ENCODE measurements at places on chromosomes 2 and 18.

- DNase-seq = peak; percentile 60
These were observed 64.4 kb downstream of the TTC21B start for GRCh38 chr2:165889158-165889557.

DNA sequence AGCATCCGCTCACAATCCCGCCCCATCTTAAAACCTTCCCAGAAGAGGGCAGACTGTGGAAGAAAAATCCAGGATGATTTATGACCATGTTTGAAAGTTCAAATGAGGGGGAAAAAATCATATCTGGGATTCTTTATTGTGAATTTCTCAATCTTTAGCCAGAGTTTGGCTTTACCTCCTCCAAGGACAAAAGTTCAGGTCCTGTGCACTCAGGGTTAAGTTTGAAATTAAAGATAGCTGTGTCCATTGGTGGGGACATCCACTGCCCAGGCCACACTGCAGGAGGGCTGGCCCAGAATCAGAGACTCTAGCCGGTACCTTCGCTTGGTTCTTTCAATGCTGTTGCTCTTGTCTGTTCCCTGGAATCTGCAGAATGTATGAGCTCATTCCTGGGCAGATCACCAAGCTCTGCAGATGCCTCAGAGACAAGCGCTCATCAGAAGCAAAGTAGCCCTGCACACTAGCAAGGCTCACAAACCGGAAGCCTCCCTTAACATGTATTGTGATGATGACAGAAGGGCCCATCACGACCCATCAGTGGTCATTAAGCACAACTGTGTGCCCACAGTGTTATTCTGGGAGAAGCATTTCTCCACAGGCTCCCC, 375.3 kb upstream of the KLHL29 start:
- DNase-seq = no peak

GRCh38 chr18:13289481-13290205, 71.1 kb downstream of the LDLRAD4 start:
- no peak for DNase-seq

GRCh38 chr2:31140151-31140550, 1.9 kb upstream of the GALNT14 start:
- no peak for DNase-seq

- no peak for DNase-seq
These were observed 8.9 kb downstream of the ANKAR start for GRCh38 chr2:189683348-189683747.

GRCh38 chr2:175676813-175677212, 325.3 kb downstream of the LNPK start:
- no peak for DNase-seq

GRCh38 chr2:213834331-213834730, 550.1 kb downstream of the SPAG16 start:
- no peak for DNase-seq

GRCh38 chr2:191230174-191230573, 15.0 kb upstream of the MYO1B start:
- peak; percentile 74 for DNase-seq

DNA sequence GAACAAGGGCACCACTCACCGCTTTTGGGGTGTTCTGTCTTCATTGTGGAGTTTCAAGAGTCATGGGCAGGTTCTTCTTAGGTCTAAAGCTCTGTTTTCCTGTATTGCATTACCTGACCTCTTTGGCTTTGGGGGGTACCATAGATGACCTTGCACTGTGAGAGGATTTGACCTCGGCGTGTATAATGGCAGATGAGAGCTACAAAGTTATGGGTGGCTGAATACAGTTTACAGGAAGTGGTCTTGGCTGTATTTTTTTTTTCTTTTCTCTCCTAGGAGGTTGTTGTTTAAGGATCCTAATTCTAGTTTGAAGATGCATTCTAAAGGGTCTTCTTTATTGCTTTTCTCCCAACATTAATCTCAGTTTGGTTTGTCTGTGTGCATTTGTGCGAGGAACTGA, 11.5 kb downstream of the GAL3ST2 start:
- no peak for DNase-seq

DNA sequence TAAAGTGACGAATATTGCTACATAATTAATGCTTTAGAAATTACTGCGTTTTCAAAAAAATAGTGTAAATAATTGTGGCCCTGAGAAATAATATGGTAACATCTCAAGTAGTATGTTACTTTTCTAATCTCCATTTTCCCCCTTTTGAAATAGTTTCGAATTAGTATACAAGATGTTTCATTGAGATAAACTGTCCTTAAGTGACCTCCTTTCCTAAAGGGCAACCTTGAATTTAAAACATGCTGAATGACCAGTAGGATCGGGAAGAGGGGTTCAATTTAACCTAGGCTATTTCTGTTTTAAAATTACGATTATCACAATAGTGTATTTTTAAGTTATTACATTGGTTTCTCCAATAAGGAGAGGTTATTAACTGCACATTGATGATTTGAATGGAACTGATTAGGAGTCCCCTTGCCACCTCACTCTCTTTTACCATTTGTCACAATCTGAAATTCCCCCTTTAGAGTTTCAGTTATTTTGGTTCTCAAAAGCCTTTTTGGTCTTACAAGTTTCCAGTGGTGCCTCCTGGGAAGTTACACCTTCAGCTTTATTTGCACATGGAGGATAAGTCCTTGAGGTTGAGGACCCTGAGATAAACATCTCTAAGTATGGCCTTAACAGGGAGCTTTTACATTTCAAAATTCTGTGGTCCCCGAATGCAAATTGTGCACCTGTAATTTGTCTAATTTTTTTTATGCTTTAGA, 2.3 kb downstream of the ACTR3 start:
- DNase-seq = no peak

DNA sequence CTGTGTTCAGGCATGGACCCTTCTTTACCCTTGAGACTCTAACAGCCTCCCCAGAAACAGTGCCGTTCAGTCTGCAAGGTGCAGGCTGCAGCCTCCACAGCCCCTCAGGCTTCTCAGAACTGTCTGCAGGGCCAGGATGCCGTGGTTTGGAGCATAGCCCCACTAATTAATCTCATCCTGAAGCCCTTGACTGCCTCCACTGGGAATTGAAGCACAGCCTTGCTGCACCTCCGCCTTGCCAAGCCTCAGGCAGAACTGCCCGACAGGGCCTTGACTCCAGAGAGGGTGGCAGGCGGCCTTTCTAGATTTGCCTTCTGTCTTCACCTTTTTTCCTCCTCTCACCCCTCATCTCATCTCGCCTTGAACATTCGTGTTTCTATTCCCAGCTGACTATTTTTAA, 119.8 kb downstream of the NRP2 start:
- DNase-seq = no peak

GRCh38 chr2:20080839-20081415, 29.5 kb upstream of the LAPTM4A start:
- DNase-seq = no peak

- DNase-seq = no peak
These were observed 7.0 kb downstream of the CNDP2 start for GRCh38 chr18:74503137-74503536.

DNA sequence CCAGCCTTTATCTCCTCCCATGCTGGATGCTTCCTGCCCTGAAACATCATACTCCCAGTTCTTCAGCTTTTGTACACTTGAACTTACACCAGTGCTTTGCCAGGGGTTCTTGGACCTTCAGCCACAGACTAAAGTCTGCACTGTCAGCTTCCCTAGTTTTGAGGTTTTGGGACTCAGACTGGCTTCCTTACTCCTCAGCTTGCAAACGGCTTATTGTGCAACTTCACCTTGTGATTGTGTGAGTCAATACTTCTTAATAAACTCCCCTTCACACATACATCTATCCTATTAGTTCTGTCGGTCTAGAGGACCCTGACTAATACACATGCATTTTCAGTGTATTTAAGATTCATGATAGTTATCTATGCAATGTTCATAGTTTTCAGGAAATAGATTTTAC, 35.8 kb upstream of the ZNF804A start:
- peak; percentile 92 for DNase-seq

DNA sequence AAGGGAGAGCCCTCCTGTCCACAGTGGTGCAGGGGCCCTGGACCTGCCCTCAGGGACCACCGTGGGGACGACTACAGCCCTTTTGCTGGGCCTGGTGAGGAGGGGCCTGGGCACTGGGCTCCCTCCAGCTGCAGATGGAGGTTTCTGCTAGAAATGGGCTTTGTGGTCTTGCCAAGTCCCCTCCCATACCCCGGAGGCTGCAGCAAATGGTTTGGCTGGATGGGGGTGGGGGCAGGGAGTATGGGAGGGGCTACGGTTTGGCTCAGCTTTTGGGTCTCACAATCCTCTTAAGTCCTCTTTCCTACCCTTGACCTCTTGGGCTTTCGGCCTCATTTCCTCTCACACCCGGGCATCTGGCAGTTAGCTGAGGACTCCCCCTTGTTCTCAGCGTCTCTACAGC, 21.7 kb downstream of the TET3 start:
- no peak for DNase-seq

DNA sequence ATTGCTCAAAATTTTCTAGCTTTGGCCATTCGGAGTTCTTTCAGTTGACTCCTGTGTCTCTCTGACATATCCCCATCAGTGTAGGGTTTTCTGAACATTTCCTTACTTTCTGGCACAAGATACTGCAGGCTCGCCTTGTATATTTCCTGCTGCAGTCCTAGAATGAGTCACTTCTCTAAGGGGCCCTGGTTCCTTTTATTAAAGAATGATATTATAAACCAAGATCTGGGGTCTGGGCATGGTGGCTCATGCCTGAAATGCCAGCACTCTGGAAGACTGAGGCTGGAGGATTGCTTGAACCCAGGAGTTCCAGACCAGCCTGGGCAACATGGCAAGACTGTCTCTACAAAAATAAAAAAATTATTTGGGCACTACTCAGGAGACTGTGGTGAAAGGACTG, 3.0 kb upstream of the RPL37A start:
- peak; percentile 57 for DNase-seq

DNA sequence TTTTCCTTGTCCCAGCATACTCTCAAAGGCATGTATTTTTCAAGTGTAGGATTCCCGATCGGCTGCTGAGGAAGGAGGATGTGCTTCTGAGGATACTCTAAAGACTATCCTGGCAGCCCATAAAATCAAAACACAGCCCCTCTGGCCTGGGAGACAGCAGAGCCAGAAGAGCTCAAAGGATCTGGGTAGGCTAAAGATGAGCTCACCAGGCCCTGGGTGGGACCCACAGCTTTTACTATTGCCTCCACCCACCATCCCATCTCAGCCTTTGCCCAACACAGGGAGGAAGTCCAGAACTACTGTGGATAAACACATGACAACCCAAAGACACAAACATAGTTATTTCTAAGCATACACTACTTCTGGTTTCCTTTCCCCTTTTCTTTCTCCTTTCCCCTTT, 79.1 kb upstream of the ZFP36L2 start:
- DNase-seq = peak; percentile 94

GRCh38 chr2:152497481-152498052, 162.6 kb downstream of the FMNL2 start:
- peak; percentile 39 for DNase-seq

- peak; percentile 83 for DNase-seq
These were observed 134.9 kb downstream of the MAP3K20 start for GRCh38 chr2:173210270-173211196.

GRCh38 chr18:39806525-39806924, 2148.5 kb upstream of the PIK3C3 start:
- DNase-seq = no peak

DNA sequence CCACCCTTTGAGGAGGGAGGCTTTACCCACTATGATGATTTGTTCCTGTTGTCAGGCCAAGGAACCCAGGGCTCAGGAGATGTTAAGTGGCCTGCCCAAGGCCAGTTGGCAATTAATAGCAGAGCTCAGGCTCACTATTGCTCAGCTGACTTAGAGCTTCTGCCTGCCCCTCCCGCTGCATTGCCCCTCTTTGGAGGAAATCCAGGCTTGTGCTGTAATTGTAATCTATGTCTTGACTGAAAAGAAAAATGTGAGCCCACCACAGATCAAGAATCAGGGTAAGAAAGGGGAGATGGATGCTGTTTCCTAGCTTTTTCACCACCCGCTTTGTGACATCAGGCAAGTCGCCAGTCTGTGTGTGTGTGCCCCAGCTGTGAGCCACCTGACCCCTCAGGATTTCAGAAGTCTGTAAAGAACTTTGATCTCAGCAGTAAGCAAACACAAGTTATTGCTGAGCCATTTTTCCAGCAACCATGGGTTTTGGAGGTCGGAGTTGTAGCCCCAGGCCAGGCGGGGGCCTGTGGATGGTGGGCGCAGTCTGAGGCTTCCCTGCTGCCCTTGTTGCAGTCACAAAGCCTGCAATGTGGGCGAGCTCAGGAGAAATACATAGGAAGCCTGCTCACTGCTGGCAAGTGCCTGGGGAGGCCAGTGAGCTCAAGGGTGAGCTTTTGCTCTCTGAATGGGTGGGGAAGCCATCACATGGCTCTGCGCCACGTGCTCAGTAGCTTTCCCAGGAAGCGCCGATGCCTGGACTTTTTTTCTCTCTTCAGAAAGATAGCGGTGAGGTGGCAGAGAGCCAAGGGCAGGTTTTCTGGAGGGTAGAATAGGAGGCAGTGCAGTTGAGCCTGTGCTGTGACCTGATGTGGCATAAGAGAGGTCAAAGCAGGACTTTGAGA, 6.1 kb downstream of the CABLES1 start:
- DNase-seq = no peak

- DNase-seq = no peak
These were observed 3.3 kb upstream of the ABCA12 start for GRCh38 chr2:215141706-215142105.

DNA sequence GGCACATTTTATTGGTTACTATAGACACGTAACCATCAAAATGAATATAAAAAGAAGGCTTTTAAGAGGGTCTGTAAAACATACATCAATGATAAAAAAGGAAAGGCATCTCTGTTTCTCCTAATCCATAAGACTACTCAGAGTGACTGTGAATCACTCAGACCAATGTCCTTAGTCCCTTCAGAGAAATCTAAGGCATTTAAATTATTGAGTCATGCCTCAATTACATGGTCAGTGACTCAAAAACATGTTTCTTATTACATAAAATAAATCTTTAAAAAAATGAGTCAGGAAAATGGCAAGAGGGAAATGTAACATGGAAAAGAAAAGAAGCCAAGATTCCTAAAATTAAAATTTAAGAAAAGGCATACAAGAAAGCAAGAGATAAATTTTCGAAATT, 146.6 kb downstream of the ERBB4 start:
- DNase-seq = no peak

DNA sequence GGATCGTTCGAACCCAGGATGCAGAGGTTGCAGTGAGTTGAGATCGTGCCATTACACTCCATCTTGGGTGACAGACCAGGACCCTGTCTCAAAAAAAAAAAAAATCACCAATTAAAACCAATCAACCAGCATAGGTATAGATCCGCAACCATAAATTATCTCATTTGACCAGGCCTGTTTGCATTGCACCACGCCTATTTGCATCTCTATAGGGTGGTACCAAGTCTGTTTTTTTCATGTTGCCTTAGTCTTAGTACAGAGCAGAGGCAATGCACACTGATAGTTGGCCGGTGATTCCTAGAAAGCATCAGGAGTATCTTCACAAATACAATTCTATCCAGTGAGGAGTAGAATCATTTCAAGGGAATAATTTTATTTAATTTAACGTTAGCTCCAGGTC, 9.3 kb upstream of the NPC1 start:
- DNase-seq = no peak

GRCh38 chr2:235954281-235954680, 213.9 kb downstream of the GBX2 start:
- DNase-seq = no peak

GRCh38 chr2:45816272-45816671, 164.8 kb downstream of the PRKCE start:
- no peak for DNase-seq

- DNase-seq = no peak
These were observed 52.5 kb upstream of the LGALSL start for GRCh38 chr2:64401529-64401880.

Measured in inflammatory macrophage (primary cell).